ENCODE measurements at places on chromosomes 12 and 14.

GRCh38 chr12:63795944-63796343, 16.2 kb downstream of the RXYLT1 start:
- no peak for DNase-seq

DNA sequence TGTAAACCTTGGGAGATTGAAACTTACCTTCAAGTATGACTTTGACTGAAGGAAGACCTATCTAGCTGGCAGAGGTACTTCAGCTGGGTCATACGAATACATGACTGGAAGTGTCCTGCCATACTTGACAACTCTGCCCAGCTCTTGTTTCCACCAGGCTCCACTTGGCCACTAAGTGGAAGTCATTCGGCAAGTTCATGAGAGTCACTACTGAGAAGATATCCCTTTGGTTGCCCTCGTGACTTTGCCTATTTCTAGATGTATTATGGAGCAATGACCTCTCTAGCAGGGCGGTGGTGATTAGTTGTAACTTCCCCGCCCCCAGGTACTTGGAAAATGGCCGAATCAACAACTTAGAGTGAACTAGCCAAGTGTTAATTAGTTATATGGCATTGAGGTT, 8.6 kb upstream of the CACNA1C start:
- DNase-seq, result no peak

- DNase-seq, result no peak
Measured at GRCh38 chr12:104478396-104479122, 21.8 kb downstream of the CHST11 start.

- no peak for DNase-seq
Measured at GRCh38 chr12:56321027-56321426, 5.2 kb upstream of the CNPY2 start.

DNA sequence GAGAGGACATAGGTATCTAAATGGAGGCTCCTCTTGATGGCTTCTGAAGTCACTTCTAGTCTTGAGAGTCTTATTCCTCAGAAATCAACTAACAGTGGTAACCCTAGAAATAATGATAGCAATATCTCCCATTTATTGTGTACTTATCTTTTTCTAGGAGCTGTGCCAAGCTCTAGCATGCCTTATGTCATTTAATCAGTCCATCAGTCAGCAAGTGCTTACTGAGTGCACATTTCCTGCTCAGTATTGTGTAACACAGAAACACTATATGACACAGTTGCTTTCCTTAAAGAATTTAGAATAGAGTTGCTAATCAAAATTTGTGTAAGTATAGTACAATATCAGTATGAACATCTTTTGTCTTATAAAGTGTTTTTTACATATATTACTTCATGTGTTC, 36.6 kb downstream of the KRT76 start:
- DNase-seq, result no peak

- DNase-seq, result no peak
Measured at GRCh38 chr12:104583301-104583700, 126.6 kb downstream of the CHST11 start.

DNA sequence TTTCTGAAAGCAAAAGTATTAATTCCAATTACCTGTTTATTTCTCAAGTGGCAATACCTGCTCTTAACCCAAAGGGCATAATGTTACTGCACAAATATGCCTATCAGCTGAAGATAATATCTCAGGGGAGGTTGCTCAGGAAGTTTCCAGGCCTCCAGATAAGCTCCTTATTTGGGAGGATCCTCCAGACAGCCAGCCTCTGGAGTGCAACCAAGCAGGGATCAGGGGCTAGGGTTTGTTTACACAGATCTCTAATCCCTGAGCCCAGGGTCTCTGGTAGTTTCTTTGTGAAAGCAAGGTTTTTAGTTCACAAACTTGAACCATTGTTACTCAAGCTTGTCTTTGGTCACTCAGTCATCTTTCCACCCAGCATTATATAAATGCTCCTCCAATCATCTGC, 124.4 kb downstream of the SLC38A4 start:
- DNase-seq, result no peak

DNA sequence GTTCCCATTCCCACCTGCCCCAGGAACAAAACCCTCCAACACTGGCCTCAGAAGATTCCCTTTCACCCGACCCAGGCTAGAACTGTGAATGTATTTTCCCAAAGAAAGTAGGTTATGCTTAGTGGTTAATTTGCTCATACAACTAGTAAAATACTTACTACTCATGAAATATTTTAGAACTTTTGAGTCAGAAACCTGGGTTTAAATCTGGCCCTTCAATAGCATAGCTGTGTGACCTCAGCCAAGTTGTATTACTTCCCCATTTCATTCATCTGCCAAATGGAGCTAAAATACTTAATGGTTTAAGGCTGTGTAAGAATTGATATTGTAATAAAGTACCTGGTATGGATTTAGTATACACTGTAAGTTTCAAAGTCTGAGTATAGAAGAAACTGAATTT, 69.1 kb upstream of the DNM1L start:
- no peak for DNase-seq

DNA sequence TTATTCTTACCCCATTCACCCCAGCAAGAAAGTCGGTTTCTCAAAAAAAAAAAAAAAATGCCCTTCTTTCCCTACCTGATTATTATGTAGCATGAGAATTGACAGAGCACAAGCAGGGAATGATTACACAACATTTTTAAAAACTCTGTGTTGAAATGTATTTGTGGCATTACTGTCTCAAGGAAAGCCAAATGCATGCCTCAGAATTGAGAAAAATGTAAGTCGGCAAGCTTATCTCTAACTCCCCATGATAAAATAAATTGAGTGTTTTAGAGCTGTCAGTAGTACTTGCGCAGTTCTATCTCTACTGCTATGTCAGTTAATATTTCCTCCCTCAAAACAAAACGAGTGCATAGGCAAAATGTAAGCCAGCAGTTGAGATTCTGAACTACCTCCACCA, 25.7 kb downstream of the ANO4 start:
- no peak for DNase-seq

DNA sequence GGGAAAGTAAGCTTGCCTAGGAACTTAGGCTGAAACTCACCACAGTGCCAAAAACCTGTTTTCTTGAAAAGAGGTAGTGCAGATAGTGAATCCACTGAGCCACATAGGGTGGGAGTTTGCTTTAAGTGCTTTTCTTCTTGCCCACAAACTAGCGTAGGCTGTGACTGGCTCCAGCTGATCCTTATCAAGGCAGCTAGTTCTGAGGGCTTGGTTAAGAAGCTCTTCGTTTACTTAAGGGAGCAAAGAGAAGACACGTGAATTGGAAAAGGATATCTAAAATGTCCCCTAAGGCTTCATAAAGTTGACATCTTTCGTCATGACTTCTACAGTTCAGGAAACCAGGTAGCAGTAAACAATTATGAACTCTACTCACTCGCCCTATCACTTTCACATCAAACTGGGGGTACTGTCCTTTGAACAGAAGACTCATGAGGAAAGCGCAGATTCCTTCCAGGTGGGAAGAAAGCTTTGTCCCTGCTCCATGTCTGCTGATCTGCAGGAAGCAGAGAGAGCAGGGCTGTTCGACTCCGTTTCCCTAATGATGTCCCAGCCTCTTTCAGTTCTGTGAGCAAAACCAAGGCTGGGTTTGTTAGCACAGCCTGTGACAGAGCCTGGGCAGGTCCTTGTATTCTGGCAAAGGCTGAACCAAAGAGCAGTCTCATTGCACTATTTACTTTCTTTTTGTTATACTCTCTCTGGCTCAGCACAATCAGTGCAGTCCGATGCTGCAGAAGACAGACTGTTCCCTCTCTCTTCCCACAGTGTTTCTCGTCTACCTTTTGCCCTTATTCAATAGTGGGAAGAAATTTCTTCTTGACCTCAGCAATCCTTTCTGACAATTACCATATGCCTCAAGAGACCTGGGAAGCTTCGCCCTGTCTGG, 93.5 kb upstream of the ETV6 start:
- no peak for DNase-seq

GRCh38 chr12:51973560-51973959, 22.1 kb downstream of the ACVR1B start:
- no peak for DNase-seq

DNA sequence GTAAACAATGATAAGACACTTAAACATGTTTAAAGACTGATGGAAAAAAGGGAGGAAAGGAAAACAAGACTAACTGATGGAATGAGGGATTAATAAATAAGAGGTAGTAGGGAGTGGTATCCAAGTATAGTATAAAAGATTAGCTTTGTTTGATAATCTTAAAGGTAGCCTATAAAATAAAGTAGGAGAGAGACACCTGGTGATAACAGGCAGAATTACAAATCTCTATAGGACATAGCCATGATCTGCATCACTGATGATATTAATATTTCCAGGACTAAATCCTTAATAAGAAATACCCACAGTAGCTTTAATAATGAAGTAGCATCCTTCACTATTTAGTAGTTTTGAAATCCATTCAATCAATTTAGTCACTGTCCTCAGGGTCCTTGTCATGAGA, 30.4 kb downstream of the DLGAP5 start:
- DNase-seq, result no peak

DNA sequence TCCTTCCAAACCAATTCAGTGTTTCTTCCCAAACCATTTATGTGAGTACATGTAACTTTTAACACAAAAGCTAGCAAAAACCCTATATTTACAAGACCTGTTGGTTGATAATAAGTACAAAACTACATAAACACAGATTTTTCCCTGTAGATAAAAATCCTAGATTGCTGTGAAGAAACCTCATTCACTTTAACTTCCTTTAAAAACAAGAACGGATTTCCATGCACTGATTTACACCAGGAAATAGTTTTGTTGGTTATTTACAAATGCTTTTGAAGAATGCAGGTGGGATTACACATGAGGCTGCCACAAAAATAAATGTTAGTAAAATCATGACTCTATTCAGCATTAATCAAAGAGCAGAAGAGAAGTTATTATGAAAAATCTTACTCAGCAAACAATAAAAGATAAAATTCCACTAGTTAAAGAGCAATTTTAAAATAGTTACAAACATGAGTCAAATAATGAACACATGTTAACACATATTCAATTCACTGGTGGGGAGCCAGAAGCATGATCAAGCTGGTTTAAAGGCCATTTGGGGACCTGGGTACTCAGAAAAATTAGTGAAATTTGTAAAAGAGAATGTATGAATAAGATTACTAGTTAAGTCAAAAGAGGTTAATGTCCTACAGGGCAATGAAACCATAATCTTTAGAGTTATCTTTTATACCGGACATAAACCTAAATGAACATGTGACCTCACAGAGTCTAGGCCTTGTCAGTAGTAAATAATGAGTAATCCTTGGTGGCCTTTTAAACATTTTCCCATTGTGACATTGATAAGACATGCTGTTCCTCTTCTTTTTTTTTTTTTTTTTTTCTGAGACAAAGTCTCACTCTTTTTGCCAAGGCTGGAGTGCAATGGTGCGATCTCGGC, 79.9 kb downstream of the PHLDA1 start:
- DNase-seq, result no peak

DNA sequence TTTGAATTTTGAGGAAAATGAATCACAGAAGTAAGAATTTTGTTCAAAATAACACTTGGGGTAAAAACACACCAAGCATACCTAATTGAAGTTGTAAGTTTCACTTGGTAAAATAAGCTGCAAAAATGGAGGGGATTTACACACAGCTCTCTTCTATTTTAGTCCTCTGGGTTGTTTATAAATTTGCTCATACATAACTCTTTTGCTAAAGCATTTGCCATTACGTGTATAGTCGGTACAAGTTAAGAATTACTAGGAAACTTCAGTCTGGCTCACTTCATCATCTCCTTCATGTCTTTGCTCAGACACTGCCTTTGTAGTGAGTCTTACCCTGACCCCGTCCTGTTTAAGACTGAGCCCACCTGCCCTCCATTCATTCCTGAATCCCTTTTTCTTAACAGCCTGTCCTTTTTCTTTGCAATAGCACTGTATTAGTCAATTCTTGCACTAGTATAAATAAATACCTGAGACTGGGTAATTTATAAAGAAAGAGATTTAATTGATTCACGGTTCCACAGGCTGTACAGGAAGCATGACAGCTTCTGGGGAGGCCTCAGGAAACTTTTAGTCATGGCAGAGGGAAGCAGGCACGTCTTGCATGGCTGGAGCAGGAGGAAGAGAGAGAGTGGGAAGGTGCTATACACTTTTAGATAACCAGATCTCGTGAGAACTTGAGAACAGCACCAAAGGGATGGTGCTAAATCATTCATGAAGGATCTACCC, 451.1 kb downstream of the PCNX1 start:
- no peak for DNase-seq

- no peak for DNase-seq
Measured at GRCh38 chr12:103442182-103442555, 53.6 kb downstream of the C12orf42 start.

DNA sequence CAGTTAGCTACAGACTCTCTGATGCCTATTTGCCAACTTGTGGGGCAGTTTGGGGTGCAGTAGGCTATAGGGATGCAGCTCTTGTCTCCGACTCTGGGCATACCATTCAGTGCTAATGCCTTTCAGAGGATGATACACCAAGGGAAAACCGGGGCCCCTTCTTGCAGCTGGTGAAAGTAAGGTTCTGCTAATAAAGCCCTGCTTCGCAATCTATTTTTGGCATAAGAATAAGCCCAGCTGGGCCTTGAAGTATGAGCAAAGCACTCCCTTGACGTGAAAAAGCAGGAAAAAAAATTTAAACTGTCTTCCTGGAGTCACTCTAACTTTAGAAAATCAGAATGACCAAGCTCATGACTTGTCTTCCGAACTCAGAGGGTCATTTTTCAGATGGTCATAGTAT, 124.1 kb upstream of the RBM19 start:
- no peak for DNase-seq

- DNase-seq, result no peak
Measured at GRCh38 chr12:5163661-5164060, 120.0 kb downstream of the KCNA5 start.

GRCh38 chr12:111607239-111607638, 8.1 kb upstream of the ATXN2 start:
- no peak for DNase-seq

GRCh38 chr12:45350861-45351260, 135.0 kb downstream of the ANO6 start:
- no peak for DNase-seq
